ENCODE measurements at places on chromosomes 12 and 14.

DNA sequence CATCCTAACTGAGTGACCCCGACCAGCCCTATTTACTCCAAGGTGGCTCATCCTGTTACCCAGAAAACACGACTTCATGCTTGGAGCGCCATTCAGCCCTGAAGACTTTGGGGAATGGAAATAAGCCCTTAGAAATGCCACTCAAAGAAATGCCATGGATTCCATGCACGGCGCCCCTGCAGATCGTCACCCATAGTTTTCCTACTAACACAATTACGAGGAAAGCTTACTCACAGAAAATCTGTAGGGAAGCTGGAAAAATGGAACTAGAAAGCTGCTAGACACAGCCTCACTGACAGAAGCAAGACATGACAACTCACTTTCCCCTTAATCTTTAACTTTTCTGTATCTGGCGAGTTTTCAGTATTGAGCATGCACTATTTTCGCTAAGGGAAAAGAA, 19.5 kb downstream of the NUAK1 start:
- no peak for DNase-seq

GRCh38 chr14:53742233-53742620, 214.4 kb downstream of the BMP4 start:
- no peak for DNase-seq

GRCh38 chr14:50608302-50608851, 48.4 kb downstream of the ATL1 start:
- DNase-seq, result no peak

DNA sequence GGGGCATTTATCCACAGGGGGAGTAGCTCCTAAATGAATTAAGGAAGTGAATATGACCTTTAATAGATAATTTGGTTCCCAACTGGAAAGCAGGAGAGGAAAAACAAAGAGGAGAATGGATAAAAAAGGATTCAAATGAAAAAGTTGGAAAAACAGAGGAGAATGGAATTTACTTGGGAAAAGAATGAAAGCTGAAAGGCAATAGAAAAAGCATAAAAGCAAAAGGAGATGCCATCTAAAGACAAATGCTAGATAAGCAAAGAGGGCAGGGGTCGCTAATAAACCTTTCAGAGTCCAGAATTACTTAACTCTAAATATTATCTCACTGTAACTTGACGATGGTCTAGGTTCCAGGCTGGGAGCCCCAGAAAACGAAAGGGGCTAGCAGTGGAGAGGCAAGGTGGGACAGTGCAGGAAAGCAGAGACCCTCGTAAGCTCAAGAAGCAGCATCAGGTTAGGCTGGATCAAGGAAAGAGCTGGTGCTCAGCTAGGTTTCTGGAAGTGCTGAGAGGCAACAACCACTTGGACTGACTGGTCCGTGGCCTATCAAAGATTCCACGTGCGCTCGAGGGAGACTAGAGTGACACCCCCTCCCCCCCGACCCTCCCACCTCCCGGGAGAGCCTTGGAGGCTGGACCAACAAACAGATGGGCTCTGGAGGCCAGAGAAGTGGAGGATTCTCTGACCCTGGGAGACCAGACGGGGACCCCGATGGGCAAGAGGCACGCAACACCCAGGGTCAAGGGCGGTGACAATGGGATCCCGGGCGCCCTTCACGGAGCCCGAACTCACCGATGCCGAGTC, 1.2 kb downstream of the SLC2A13 start:
- DNase-seq, result no peak

DNA sequence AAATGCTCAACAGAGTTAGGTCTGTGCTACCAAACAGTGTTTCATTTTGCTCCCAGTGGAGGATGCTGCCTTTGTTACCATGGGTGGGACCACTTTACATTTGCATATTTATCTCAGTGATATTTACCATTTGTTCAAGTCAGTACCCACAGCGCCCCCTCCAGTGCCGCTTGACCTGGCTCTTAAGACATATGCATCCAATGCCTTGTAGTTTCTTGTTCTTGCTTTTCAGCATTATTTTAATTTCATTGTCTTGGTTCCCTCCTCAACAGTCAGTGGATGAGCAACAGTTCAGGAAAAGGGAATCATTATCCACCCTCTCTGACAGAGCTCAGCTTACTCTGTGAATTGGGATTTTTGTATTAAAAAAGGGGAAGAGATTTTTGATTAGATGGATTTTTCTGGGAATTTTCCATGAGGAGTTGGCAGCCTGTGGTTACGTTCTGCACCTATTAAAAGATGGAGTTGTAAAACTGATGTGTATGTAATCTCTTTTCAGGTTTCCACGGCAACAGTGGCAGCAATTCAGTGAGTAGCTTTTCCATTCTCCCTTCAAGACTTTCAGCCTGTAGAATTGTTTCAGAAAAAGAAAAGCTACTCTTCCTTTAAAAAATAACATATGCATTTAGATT, 240.5 kb upstream of the DAAM1 start:
- no peak for DNase-seq

- DNase-seq, result no peak
These were observed 250.0 kb downstream of the PHLDA1 start for GRCh38 chr12:75781532-75782046.

- DNase-seq, result no peak
These were observed 195.3 kb upstream of the BCL2L14 start for GRCh38 chr12:11875414-11875935.

DNA sequence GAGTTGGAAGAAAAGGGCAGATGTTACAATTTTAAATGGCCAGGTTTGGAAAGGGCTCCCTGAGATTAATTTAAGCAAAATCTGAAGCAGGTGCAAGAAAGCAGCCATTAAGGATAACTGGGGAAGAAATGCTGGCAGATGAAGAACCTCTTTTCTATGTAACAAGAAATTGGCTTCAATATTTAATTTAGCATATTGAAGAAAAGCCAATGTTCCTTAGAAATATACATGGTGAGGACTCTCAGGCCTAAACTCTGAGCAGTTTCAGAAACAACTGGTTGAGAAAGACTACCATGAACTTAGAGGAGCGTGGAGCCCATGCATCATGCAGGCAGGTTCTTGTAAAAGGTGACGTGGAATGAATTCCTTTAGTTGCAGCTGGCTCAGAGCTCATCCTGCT, 152.8 kb downstream of the LRIG3 start:
- no peak for DNase-seq

DNA sequence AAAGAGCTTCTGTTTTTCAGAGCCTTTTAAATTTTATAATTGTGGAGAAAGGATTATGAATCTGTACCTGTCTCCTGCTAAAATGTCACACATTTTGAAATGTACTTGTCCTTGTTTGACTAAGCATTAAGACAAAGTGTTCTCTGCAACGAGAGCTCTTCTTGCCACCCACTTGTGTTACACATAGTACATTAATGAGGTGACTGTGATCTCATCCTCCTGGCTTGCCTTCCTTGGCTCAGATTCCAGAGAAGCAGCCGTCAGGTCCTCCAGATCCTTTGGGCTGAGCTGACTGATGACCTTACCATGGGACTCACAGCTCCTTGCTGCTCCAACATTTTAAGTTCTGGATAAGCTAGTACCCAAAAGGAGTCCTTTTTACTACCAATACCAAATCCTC, 81.4 kb downstream of the BBS10 start:
- no peak for DNase-seq

GRCh38 chr14:49926803-49927202, 33.9 kb downstream of the ARF6 start:
- DNase-seq, result no peak

DNA sequence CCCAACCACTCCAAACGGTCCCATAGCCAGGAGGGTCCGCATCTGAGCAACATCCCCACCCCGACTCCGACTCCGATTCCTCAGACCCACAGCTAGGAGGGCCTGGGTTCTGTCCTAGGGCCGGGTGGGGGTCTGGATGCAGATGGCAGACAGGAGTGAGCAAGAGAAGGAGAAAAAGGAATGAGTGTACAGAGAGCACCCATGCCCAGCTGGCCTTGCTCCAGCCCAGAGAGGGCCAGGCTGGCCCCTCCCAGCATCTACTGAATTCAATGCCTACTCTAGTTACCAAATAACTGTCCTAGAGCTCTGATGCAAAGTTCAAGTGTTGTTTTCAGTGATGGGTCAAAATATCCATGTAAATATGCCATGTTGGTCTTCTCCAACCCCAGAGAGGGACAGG, 40.8 kb downstream of the VDR start:
- no peak for DNase-seq

DNA sequence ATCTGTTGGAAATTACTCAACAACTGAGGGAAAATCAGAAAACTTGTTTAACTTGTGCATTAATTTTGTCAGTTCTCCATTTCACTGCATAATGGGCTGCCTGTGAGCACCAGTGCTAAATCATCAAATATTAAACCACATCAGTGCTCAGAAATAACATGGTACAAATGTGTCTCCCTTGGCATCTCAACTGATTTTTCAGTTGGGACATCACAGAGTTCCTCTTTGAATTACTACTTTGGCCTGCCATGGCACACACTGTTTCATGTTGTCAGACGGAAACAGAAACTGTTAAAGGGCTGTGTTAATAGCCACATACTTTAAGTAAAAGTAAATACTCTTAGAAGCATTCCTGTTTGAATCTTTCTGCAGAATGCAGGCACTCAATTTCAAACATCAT, 42.1 kb upstream of the STRN3 start:
- no peak for DNase-seq

DNA sequence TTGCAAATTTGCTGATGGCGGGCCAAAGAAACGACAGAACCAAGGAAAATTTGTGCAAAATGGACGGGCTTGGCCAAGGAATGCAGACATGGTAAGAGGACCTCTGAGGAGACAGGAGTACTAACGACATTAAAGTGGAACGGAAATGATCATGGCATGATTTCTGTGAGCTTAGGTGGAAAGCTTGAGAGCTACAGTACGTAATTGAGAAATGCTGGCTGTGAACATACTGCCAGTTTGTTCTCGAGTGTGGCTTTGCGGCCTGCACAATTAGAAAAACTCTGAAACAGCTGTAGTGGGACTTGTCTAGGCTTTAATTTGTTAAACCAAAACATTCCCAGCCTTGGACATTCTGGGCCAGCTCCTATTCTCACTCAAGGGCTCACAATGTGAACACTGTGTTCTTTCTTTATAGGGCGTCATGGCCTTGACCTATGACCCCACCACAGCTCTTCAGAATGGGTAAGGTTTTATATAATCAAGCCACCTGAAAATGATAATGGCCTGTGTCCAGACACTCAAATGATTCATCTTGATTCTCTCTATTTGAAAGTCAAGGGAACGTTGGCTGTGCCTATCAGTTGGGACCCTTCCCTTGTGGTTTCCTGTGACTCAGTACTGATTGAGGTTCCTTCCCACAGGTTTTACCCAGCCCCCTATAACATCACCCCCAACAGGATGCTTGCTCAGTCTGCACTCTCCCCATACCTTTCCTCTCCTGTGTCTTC, 48.5 kb downstream of the BAZ2A start:
- DNase-seq, result no peak

DNA sequence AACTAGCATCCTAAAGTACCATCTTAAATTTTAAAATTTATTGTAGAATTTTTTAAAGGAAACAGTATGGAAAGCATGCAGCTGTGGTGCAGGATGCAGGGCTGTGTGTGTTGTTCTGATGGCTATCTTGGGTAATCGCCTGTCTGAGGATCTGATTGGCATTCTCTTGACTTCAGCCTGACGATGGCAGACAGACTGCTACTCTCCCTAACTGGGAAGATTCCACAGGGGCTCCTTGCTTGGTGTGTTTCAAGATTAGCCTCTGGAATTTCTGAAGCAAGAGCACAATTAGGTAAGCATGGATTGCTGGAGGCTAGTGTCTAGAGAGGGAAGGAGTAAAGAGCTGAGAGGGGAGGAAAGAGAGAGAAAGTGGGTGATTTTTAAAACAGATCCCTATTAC, 696.8 kb upstream of the LRFN5 start:
- DNase-seq, result no peak

DNA sequence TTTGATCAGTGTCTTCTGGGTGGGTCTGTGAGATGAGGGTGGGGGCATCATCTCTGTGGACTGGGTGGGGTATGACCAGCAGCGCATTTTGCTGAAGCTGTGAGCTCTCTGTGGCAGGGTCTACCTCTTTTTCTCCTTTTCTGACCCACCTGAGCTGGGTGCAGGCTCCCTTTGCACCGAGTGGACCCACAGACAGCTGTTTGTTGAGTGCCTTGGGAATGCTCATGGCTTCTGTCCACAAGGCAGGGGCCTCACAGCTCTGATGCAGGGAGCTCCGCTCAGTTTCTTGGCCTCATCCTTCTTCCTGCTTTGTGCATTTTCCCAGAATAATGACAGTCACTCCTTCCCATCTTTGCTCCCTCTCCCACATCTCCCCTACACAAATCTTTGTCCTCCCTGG, 380.6 kb downstream of the DPF3 start:
- DNase-seq, result no peak

DNA sequence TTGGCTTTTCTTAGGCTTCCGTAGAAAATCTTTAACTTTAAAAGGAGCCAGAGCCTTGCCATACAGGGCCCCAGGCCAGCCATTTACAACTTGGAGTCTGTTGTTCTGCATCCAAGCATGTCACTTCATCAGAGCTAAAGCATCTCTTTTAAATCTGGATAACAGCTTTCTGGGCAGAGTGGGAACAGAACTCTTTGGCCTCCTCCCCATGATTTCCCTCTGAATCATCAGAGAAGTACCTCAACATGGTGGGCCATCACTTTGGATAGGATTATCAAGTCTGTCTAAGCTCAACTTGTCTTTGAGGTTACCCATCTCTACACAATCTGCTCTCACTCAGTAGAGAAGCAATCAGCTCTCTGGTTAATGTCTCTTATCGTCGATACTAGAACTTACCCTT, 170.9 kb downstream of the SLC6A15 start:
- DNase-seq, result no peak

DNA sequence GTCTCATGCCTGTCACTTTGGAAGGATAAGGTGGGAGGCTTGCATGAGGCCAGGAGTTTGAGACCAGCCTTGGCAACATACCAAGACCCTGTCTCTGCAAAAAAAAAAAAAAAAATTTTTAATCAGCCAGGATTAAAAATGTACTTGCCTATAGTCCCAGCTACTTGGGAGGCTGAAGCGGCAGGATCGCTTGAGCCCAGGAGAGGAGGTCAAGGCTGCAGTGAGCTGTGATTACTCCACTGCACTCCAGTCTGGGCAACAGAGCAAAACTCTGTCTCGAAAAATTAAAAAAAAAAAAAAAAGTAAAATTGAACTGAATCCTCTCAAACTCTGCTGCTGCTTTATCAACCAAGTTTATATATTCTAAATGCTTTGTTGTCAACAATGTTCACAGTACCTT, 128.1 kb upstream of the AEBP2 start:
- no peak for DNase-seq

GRCh38 chr12:125104982-125105381, 39.7 kb downstream of the AACS start:
- DNase-seq, result no peak

All from stimulated activated CD4-positive, alpha-beta T cell treated with anti-CD3 and anti-CD28 coated beads, Interleukin-1b, Interleukin-23, amount 100 ng/mL, for 1 hour (primary cell).